Upper lobe of left lung (tissue), 6 donors: ENCODE measurements at places on chromosomes 12 and 14.

DNA sequence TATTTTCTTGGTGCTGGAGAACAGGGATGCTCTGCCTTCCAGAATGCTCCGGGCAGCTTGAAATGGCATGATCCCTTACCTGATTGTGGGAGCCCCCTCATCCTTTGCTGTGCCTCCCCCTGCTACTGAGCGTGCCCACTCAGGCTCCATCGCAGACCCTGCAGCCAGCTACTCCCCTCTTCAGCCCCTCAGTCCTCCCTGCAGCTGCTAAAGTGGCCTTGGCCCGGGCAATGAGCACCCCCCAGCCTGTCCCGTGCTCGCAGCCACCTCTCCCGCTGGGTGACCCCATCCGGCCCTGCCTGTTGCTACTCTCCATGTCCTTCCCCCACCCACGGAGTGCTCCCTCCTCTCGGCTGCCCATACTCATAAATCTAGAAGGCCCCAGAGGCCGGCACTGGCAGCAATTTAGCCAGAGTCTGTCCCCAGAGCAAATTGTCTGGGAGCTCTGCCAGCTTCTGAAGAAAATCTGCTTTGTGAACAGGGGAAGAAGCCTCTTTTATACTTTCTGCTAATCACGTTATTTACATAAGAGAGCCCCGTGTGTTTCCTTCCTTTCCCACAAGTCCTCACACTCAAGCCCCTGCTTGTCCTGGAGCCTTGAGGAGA is 143.7 kb upstream of the FRMD6 start:
- DNase-seq: no peak

GRCh38 chr14:59582845-59583509 is 6.4 kb upstream of the CCDC175 start:
- peak; percentile 57 for DNase-seq

GRCh38 chr14:64806202-64806861 is 73.4 kb downstream of the SPTB start:
- no peak for DNase-seq

GRCh38 chr14:95832012-95832411 is 44.6 kb upstream of the TUNAR start:
- no peak for DNase-seq

DNA sequence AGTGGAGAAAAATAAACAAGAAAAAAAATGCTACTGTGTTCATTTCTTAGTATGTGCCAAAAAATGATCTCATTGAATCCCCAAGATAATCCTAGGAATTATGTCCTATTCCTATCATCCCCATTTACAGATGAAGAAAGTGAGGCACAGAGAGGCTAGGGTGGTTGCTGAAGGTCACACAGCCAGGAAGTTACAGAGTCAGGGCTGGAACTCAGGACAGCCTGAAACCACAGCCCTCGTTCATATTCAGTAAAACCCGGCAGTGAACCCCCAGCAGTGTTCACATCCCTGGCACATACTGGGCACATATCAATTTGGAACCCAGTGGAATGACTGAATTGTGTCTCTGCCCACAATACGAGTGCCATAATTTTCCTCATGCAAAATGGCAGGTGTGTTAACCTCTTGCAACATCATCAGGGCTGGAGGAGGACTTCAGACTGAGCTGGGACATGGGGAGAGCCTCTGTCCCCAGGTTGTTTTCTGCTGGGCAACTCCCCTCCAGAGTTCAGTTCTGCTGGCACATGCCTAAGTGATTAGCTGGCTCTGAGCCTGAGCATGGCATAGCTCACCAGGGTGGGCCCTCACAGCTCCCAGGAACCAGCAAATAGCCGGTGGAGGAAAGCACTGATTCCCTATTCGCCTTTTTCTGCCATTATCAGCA is 2.0 kb upstream of the PPP1CC start:
- peak; percentile 21 for DNase-seq

DNA sequence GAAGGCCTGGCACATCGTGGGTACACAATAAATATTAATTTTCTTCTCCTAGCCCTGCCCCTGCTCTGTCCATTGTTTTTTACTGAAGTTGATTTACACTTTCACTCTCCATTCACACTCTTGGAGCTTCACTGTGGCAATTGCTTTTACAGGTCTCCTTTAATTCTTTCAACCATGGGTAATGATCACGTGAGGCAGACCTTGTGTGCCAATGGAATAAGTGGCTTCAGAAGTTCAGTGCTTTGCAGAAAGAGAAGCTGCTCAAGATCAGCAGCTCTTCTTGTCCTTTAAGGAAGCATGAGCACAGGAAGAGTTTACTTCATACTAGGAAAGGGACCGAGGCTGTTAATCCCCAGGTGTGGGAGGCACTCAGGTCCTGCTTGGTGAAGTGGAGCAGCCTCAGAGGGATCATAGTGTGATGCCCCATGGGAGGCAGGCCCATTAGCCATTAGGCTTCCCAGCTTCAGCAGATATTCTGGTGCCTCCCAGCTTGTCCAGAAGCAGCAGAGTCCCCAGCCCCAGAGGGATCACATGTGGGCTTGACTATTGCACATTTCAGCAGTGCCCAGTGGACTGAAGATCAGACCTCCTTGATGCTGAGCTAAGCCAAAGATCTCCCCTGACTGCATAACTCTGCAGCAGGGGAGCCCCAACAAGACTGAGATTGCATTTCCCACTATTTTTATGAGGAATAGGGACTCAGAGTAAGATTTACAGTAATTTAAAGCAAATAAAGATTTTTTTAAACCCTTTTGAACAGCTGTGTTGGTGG is 5.0 kb upstream of the SLC35F4 start:
- no peak for DNase-seq

DNA sequence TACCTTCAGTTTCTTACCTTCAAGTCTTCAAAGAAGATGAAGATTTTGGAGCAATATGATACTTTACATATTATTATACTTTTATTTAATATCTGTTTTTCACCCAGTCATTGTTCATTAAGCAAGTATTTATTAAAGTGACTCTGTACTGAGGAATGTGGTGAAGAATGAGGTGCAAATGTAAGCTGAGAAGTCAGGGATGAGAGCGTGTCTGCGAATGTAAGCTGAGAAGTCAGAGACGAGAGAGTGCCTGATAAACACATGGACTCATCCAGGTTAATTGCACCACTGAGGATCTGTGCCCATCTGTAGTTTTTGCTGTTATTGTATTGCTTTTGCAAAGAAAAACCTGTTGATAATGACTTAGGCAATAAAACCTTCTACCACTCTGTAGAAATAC is 211.9 kb upstream of the FAR2 start:
- DNase-seq: no peak
